ENCODE measurements at places on chromosomes 4 and X.

DNA sequence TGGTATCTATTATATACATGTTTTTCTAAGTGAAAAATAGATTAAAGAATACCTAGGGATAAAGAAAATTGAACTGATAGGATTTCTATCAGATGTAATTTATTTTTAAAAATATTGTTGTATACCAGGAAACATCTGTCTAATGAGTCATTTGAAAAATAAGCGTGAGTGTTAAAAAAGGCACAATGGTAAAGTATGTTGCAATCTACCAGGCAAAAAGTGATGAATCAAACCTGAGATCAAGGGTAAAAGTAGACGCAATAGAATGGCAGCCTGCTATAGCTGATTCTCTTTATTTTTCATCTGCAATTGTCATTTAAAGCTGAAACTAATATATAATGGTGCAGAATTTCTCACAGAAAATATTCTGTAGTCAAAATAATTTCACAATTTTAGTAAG lies 1119.6 kb downstream of the PCDH18 start:
- peak; percentile 63 for DNase-seq

- DNase-seq = no peak
These were observed 160.0 kb upstream of the NHS start for GRCh38 chrX:17214962-17215361.

DNA sequence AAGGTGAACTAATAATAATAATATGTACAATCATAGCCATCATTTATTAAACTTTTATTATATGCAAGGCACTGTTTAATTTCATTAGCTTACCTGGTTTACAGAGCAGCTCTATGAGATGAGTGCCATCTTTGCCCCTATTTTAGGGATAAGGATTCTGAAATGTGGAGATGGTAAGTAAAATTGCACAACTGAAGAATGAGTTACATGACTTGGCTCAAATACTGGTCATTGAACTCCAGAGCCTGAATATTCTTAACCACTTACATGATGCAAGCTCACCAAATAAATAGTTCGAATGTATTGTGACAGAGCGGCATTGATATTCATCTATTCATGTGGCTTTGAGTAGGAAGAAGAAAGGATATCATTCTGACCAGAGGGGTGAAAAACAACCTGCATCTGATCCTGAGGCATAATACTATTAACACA lies 11.7 kb downstream of the ALB start:
- no peak for DNase-seq

DNA sequence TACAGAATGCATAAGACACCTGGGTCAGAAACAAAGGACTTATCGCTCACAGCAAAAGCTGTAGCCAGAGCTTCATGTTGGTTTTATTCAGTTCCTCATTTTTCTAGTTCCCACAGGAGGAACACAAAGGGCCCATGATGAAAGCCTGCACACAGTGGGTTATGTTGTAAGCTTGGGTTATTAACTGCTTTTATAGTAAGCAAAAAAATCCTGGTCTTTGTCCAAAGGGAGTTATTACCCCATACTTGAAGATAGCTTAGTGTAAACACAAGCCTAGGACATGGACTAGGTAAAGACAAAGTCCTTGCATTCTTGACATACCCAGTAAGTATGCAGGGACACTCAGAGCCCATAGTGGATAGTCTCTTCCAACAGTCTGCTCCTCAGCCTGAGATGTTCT lies 11.7 kb downstream of the BBS12 start:
- DNase-seq = peak; percentile 77

GRCh38 chr4:5752376-5753184 lies 41.6 kb downstream of the EVC start:
- peak; percentile 30 for DNase-seq

- peak; percentile 53 for DNase-seq
These were observed 137.0 kb downstream of the AMMECR1 start for GRCh38 chrX:110180928-110181310.

DNA sequence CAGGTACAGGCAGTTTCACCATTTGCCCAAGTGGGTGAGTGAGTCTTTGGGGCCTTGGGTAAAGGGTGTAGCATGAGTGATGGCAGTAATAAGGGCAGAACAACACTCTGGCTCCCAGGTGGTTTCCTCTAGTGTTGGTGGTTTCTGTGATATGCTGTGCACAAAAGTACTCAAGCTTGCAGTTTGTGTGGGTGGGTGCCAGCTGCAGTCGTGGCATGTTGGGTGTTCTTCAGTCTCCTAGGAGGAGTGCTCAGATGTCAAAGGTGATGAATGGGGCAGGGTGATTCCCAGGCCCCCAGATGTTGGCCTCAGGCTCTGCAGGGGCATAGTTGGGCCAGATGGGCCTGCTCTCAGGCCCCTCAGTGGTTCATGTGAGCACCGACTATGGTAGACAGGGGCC lies 166.1 kb upstream of the KLF8 start:
- DNase-seq = no peak

GRCh38 chr4:115117651-115118050 lies 4.2 kb upstream of the NDST4 start:
- no peak for DNase-seq

GRCh38 chr4:53235547-53235946 lies 130.3 kb downstream of the SCFD2 start:
- DNase-seq = no peak

DNA sequence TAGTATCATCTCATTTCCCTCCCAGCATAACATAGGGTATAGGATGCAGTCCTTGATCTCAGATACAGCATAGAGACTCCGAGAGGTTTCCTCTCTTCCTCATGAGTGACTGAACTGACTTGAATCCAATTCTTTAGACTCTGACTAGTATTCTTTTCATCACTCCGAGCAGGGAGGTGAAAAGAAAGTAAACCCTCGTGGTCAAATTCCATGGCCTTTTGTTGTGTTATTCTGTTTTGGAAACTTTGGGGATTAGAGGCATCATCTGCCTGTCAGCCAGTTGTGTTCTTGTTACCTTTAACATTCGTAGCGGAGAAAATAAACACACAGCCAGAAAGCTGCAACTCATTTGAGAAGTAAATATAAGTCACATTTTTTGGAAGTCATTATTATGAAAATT lies 206.6 kb downstream of the ARHGAP10 start:
- DNase-seq = no peak

GRCh38 chr4:80173401-80173800 lies 23.9 kb upstream of the PRDM8 start:
- DNase-seq = peak; percentile 38

DNA sequence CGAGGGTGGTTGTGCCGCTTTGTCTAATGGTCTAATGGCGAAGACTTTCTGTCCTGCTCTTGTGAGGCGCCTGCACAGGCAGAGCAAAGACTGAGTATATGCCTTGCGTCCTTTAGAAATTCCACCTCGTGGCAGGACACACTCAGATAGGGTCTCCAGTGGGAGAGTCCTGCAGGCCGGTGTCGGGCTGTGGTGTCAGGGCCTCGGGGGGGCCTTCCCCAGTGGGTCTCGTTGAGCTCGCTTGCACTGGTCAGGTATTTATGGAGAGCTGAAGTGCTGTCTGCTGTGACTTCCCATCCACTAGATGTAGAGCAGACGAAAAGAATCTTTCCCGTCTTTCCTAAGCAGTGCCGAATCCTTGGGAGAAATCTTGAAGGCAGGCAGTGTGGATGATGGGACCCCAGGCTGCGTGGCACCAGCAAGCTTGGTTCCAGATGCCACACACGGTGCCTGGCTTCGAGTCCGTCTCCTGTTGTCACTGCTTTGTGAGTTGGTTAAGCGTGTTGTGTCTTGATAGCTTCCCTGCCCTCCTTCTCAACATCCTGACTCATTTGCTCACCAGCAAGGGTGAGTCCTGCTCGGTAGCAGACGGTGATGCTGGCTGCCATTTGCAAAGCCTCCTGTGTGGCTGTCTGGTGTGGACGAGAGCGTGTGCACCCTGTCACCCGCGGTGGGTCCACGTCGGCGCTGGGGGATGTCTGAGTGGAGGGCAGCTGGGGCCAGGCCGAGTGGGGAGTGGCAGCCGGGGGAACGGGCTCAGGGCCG lies 20.5 kb downstream of the MAEA start:
- no peak for DNase-seq

- DNase-seq = peak; percentile 31
These were observed 109.7 kb downstream of the RTL5 start for GRCh38 chrX:72021975-72022374.

All from adipocyte (in vitro differentiated cells).